Ascending aorta (tissue), 2 donors: ENCODE measurements at places on chromosomes 6 and 20.

DNA sequence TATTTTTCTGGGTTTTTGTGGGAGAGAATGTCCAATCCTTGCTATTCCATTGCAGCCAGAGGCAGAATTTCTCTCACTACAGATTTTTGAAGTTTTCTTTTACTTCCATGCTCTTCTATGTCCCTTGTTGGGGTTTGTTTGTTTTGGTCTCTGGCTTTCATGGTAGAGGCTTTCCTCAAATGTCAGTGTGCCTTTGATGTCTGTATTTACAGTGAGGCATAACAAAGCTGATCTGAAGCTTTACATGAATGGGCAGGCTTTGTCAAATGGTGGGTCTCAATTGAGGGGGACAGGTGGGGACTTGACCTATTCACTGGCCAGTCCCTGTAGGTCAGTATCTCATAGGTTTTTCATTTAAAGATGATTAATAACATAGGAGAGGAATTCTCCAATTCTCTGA, 8.6 kb upstream of the CARMIL1 start:
- no peak for DNase-seq

DNA sequence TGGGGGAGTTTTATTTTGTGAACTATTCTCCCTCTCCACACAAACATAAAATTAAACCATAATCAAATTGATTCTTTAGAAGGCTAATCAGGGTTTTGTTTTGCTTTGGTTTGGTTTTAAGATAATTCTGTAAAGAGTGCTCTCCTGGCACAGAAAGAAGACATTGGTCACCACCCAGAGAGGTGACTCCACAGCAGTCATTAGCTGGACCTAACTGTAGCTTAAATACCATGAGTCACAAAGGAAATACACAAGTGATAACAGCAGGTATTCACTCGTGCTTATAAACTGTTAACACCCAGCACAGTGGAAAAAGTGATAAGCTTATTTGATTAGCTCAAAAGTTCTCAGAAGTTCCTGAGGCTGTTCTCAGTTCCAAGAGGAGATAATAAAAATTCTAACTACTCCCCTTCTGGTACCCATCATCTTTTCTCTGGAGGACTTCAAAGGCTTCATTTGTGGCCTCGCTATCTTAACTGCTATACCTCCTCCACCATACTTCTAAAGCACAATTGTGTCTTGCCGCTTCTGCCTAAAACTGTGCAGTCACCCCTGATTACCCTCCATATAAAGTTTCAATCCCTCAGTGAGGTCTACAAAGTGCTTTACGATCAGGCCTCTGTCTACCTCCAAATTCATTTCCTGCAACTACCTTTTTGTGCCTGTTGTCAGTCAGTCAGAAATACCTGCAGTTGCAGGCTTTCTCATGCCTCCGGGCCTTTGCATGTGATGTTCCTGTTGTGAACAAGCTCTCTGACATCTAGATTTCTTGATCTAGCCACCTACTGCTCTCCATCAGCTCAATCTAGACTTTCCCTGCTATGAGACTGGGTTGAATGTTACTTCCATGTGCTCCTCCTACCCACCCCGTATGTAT, 201.1 kb downstream of the SAMD5 start:
- DNase-seq = no peak

GRCh38 chr6:90384720-90385119, 88.1 kb upstream of the BACH2 start:
- no peak for DNase-seq

DNA sequence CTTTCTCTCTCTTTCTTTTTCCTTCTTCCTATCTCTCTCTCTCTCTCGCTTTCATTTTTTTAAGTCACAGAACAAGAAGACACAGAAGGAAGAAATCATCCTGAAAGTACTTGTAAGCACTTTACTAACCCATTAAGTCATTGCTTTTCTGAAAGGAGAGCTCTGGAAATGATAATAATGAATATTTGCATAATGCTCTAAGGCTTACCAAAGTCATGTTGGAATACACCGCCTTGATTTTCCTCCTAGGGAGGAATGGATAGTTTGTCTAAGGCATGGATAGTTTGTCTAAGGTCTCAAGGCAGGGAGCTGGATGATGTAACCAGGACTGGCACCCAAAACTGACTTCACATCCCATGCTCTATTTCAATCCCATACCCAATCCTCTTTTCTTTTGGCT, 12.9 kb upstream of the CTCFL start:
- no peak for DNase-seq

- DNase-seq = no peak
Measured at GRCh38 chr6:113802779-113803178, 54.4 kb upstream of the MARCKS start.

DNA sequence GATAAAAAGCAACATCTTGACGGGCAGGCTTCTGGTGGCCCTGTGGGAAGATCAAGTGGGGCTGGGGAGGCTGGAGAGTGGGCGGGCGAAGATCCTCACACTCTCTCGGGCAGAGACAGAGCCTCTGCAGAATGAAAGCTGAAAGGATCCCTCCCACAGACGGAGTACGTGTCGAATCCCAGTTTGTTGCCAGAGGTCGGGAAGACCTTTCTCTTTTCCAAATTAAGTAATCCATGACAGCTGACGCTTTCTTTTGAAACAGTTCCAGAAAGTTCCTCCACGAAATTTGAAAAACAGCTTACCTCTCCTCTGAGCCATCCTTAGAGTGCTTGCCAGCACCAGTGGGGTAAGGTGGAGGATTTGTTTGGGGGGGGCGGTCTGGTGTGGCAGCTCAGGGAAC, 155.6 kb upstream of the SMLR1 start:
- DNase-seq = no peak

GRCh38 chr6:39515471-39515870, 193.0 kb upstream of the KCNK16 start:
- no peak for DNase-seq

DNA sequence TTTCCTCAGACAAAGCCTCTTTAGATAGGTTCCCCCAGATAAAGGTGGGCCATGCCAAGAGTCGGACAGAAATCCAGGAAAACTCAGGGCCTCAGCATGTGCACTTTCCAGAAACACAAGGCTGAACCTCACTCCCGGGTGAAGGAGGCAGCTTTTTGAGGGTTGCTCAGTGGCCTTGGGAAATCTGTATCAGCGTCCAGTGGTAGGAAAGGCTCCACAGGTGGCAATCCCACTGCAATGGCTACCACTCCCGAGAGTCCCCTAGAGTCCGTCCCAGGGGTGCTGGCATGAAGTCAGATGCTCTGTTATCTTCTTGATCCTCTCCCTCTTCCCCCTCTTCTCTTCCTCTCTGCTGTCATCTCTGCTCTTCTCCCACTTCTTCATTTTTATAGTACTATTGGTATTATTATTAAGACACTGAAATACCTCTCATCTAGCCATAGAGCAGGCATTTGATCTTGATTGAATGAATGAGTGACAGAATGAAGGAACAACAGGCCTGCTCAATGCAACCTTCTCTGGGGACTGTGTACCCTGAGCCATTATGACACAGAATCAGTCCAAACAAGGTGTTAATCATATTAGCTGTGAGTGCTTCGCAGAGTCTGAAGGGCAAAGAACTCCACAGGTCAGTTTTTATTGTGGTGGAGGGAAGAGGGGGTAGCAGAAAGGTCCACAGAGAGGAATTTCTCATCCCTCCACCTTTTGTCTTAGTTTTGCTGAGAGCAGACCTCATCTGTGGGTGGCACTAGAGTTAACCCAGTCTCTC, 13.3 kb downstream of the SLC22A1 start:
- no peak for DNase-seq

DNA sequence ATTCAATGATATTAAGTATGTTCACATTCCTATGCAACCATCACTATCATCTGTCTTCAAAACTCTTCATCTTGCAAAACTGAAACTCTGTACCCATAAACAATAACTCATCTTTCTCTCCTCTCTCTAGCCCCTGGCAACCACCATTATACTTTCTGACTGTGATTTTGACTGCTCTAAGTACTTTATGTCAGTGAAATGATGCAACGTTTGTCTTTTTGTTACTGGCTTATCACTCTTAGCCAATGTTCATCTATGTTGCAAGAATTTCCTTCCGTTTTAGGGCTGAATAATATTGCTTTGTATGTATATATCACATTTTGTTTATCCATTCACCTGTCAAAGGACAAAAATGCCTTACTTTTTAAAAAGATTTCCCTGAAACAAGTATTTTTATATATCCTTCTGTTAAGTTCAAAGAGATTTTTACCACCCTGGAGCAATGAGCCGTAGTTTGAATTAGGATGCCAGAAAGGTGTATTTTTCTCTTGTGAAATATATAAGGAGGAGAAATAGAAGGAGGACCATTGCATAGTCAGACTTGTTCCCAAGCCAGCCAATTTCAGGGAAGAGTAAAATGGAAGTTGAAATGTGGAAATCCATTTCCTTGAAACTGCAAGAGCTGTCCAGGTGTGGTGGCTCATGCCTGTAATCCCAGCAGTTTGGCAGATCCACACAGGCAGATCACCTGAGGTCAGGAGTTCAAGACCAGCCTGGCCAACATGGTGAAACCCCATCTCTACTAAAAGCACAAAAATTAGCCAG, 4.0 kb upstream of the CGAS start:
- DNase-seq = no peak

- DNase-seq = peak; percentile 69
Measured at GRCh38 chr6:166955121-166955864, 1.1 kb downstream of the RNASET2 start.

- DNase-seq = no peak
Measured at GRCh38 chr6:15329197-15329671, 83.4 kb downstream of the JARID2 start.

GRCh38 chr6:80640176-80640575, 533.7 kb downstream of the BCKDHB start:
- DNase-seq = no peak

GRCh38 chr6:12024699-12025434, 12.8 kb downstream of the HIVEP1 start:
- no peak for DNase-seq

DNA sequence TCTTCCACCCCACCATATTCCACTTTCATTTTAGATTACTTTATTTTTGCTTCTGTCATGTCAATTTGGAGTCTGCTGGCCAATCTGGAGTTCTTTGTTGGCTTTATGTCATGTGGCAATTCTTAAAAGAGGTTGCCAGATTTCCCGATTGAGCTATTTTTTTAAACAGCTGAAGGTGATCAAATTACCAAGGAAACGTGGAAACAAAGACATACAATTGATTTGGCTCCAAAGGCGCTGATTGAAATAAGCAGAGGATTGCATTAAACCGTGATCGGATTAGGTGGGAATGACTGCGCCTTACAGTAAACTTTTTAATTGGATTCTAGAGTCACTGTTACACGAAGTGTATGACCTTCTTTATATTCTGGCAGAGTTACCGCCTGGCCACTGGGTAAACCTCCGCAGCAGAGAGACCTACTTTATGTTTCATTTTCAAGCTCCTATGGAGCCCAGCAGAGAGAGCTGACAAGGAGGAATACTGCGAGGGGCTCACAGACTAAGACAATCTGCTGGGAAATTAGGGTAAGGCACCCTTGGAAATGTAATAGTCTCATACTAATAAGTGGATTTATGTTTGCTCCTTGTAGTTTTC, 37.9 kb downstream of the SIM1 start:
- no peak for DNase-seq

GRCh38 chr20:63977739-63978276, 1.6 kb downstream of the SAMD10 start:
- no peak for DNase-seq

DNA sequence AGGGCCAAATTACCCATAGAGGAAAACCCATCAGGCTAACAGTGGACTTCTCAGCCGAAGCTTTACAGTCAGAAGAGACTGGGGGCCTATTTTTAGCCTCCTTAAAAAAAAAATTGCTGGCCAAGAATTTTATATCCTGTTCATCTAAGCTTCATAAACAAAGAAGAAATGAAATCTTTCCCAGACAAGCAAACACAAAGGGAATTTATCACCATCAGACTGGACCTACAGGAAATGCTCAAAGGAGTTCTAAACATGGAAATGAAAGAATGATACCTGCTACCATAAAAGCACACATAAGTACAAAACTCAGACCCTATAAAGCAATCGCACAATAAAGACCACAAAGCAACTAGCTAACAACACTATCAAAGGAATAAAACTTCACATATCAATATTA, 19.3 kb downstream of the DTNBP1 start:
- no peak for DNase-seq
